ENCODE measurements at places on chromosomes 13 and 19.

DNA sequence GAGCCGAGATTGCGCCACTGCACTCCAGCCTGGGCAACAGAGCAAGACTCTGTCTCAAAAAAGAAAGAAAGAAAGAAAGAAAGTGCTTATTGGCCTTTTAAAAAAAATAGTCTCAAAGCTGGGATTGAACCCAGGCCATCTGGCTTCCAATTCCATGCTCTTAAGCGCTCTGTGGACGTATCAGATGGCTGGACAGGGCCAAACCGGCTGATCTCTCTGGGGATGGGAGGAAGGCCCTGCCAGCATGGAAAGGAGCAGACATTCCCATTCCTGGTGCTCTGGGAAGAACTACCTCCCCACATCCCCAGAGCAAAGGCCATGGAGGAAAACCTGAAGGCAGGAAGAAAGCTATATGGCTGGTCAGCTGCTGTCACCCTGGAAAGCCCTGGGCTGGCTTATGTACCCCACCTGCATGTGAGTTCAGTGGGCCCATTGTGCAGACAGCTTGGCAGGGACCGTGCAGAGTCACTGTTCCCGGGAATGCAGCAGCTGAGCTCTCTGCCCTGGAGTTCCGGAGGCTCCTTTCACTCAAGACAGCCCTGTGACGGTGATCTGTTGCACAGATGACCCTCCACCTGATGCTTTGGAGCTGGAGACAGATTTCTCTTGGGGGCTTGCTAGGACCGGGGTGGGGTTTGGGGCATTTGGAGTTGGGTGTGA, 84.3 kb downstream of the SIPA1L3 start:
- no peak for DNase-seq

GRCh38 chr13:111577208-111577828, 256.9 kb downstream of the TEX29 start:
- DNase-seq = no peak

DNA sequence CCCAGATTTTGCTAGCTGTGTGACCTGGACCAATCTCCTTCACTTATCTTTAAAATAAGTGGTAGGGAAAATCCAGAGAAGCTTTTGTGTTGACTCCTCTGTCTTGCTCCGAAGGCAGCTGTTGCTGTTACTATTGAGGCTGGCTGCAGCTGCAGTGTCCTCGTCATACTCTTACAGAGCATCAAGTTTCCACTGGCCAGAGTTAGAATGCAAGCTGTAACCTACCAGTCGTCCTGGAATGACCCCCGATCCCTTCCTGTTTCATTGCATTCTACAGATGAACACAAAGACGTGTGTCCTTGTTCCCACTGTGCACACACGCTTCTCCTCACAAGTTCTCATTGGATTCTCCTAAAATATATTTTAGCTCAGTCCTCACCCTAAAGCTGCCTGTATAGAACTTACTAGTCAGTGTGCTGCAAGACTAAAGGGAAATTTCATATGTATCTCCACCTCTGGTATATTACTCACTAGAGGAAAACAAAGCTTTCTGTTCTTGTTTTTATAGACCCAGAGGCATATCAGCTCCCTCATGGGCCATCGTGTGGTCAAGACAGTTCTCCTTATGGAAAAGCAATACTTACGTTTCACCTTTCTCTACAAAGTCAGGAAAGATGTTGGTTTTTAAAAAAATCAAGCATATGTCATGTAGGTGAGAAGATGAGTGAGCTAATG, 589.8 kb downstream of the LMO7 start:
- no peak for DNase-seq

DNA sequence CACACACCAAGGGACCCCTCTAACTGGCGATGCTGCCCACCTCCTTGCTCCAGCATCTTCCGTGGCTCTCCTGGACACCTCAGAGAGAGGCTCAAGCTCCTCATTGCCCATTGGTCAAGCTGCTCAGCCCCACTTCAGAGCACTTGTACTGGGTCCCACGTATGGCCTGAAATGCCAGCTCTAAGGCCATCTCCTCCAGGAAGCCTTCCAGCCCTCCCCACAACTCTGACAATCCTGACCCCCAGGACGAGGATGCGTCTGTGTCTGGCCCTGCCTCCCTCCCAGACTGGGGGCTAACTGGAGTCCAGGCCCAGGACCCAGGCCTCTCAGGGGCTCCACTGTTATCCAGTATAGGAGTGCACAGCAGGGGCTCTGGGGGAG, 7.9 kb upstream of the HOMER3 start:
- DNase-seq = no peak

DNA sequence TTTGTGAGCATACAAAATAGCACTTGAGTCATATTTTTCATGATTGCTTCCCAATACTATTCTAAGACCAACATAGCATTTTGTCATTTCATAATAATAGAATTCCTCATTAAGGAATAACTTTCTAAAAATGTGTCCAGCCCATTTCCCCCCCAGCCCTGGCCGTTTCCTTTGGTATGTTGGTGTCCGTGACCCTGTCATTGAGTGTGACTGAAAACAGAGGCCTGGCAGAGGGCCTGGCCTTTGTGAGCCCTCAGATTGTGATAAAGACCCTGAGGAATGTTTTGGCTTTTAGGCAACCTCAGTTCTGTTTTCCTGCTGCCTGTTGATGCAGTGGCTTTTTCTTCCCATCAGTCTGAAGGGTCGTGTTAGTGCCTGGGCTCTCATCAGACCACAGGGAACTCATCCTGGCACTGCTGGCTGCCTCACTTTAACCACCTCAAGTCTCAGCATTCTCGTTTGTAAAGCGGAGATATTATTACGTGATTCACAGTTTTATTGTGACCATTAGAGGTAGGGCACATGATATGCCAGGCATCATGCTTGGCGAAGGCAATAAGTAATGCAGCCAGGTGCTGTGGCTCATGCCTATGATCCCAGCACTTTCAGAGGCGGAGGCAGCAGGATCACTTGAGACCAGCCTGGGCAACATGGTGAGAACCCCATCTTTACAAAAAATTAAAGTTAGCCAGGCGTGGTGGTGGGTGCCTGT, 13.8 kb downstream of the SPINT2 start:
- no peak for DNase-seq

Data from ecto neural progenitor cell (in vitro differentiated cells).